ENCODE measurements at places on chromosomes 11 and 22. TPM values are rescaled to one million over a fixed set of nuclear protein-coding genes. Genes with fewer than 3 reads are reported as not detected.

DNA sequence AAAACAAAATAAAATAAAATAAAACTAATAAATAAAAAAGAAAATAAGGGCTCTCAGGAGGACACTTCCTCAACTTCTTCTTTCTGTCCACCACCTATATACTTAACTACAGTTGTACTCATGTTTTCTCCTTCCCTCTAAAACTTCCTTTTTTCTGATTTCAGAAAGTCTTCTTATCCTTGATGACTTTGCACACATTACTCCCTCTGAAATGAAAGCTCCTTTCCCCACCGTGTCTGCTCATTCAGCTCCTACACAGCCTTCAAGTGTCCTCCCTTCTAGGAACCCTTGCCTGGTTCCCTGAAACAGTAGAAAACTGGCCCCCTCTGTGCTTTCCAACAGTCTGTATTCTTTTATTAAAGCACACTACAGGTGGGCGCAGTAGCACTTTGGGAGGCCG, 18.3 kb upstream of the DDX17 start:
- DNase-seq, result no peak

GRCh38 chr22:44049486-44050231, 25.6 kb downstream of the PARVB start:
- no peak for DNase-seq

DNA sequence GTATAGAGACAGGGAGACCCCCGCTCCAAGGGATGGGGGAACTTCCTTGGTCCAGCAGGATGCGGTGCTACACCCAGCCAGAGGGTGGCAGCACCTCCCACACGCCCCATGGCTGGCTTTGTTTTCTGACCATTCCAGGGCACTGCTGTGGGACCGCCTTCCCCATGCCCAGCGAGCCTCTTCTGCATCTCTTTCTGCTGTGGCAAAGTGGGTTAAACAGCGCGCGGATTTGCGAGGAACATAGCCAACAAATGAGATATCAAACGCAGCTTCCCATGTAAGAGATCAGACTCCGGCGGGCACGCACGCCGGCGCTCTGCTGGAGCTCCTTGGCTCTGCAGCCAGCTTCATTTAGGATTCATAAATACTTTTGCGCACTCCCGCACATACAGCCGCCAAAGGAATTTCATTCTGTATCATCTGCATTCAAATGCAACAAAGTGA, 485.8 kb upstream of the CADM1 start:
- no peak for DNase-seq

- no peak for DNase-seq
Observed at GRCh38 chr11:70066136-70066520, 12.0 kb upstream of the ANO1 start.

DNA sequence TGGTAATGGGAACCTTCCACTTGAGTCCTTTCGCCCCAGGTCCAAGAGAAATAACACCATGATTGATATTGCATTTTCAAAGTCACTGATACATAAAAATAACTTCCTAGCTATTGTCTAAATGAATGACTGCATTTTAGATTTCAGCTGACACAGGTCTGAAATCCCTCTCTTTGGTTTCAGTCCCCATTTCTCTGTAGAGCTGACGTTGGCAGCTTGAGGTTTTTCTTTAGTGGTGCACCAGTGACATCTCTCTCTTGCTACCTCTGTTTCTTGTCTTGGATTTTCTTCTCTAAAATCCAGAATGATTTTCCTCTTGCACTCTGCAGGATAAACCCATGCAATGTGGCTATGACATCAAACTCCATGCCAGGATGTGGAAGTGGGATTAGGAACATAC, 31.7 kb upstream of the SORL1 start:
- no peak for DNase-seq

Gene TIMP3
- polyA plus RNA-seq, result 161 TPM

DNA sequence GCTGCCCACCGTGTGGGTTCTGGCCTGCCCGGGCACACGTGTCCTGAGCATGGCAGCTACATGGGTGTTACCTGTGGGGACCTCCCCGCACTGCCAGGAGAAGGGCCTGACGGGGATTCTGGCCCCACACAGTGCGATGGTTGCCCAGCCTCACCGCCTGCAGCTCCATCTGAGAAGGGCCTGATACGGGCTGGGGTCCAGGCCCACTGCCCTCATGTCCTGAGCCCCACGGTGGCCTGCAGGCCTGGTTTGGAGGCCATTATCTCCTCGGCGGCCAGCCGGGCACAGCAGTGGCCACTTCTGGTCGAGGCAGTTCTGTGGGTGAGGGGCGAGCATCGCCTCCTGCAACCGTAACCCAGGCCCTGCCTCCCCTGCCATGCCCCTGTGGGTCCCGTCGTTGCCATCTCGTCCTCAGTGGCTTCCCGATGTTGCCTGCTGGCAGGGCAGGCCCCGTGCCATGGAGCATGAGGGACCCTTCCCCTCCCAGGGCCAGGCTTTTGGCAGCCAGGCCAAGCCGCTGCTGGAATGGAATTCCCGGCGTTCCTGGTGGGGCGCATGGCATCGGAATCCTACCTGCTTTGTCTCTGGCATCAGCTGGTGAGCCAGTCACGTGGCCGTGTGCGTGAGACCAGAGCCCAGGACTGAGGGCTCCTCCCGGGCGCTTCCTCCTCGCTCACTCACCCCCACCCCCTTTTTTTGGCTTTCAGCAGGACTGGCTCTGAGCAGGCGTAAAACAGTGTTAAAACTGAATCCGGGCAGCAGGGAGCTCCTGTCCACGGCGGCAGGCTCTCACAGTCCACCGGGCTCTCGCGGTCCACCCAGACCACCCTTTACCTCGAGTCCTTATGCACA, 71.9 kb upstream of the PPARA start:
- no peak for DNase-seq

- no peak for DNase-seq
Observed at GRCh38 chr11:91986218-91986617, 238.4 kb upstream of the FAT3 start.

GRCh38 chr22:39655831-39656230, 85.3 kb downstream of the CACNA1I start:
- DNase-seq, result no peak

Gene MMP11
- polyA plus RNA-seq, result 12.1 TPM

Gene CELF1
- polyA plus RNA-seq, result 109 TPM

DNA sequence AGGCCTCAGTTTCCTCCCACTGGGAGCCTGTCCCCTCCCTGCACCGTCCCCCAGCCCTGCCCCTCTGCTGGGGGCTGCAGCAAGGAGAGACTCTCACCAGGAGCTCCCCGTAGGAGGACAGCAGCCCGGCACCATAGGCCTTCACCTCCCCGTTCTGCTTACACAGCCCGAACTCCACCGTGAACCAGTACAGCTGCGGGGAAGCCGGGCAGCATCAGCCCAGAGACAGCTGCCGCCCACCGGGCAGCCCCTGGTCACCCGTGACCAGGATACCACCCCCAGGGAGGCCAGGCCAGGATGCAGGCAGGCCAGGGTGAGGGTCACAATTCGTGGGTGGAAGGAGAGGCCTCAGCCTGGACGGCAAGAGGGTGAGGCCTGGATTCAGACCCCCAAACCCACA, 4.6 kb upstream of the INS start:
- DNase-seq, result no peak

DNA sequence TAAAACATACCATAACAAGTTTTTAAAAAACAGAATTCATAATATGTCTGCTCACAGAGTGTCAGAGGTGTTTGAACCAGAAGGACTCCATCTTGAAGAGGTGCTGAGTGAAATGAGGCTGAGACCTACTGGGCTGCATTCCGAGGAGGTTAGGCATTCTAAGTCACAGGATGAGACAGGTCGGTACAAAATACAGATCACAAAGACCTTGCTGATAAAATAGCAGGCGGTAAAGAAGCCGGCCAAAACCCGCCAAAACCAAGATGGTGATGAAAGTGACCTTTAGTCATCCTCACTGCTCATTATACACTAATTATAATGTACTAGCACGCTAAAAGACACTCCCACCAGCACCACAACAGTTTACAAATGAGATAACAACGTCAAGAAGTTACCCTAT, 116.4 kb downstream of the ARHGAP32 start:
- no peak for DNase-seq

DNA sequence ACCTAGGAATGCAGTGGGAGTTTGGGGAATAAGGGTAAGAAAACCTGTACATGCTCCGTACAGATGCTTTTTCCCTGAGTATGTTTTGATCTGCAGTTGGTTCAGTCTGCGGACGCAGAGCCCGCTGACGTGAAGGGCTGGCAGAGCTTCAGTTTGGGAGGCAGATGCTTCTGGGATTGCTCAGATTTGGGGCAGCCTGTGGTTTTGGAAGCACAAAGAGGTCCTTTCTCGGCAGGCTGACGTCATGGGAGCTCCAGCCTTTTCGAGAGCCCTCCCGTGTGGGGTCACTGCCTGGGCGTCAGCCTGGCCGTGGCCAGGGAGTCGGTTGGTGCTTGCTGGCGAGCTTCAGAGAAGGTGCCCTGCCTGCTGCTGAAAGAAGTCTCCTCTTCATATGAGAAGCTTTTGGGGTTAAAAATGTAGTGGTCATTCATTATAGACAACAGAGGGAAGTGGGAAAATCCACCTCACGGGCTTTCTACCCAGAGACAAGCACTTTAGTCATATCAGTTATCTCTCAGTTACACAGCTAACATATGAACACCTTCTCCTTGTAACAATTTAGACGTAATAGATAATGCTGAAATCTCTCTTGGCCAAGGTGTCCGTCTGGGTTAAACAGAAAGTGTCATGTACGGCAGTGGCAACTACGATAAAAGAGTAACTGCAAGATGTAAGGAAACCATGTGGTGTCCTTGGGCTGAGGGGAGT, 26.8 kb downstream of the TPCN2 start:
- DNase-seq, result no peak

- DNase-seq, result no peak
Observed at GRCh38 chr22:50730013-50730891, 7.8 kb upstream of the ACR start.

DNA sequence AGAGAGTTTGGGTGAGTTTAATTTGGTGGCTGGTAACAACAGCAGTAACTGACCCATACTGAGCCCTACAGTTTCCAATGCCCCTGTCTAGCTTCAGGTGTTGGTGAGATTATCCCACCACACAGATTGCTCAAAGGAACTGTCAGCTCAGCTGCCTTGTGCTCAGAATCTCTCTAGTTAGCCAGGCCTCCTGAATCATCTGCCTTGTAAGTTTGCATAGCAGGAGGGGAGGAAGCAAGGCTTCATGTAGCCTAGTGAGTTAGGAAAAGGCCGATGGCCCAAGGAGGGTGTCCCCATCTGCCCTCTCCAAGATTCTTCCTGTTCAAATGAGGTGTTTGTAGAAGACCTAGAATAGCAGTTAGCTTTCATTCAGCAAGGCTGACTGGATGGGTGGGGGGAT, 74.3 kb downstream of the MICAL2 start:
- no peak for DNase-seq

Gene KDM4E
- 0.24 TPM for polyA plus RNA-seq

DNA sequence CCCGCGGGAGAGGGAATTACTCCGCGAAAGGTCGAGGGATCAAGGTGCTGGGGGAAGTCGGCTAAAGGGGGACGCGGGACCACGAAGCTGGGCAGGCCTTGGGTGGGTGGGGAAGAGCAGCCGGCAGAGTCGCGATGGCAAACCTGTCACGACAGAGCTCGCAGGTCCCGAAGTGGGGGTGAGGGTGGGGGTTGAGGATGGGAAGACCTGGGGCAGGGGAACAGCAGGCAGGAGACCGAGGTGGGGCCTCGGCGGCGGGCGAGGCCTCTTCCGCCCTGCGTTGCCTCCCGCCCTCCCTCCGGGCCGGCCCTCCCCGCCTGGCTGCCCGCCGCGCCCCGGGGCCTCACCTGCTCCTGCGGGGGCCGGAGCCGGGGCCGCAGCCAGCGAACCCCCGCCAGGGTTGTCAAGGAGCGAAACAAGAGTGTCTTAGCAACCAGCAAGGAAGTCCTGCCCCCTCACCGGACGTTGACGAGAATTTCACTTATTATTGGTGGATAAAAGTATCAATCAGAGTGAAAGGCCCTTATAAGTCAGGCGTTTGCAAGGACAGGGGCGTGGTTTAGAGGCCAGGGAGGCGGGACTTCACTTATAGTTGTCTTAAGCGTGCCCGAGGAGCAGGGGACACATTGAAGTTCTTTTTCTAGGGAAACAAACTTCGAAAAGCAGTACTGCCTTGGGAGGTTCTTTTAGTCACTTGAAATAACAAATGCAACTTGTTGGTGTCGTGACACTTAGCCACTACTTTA, at the start of gene DNAL4:
Gene DNAL4 (minus strand): TSS at position 423 of the 746 bp plus-strand sequence. CDS start 11,412 bp downstream, outside the sequence.
- peak; percentile 93 for DNase-seq

Gene OR8D4
- polyA plus RNA-seq, result not detected

GRCh38 chr11:72831521-72832300, 17.5 kb downstream of the ATG16L2 start:
- DNase-seq, result peak; percentile 71

DNA sequence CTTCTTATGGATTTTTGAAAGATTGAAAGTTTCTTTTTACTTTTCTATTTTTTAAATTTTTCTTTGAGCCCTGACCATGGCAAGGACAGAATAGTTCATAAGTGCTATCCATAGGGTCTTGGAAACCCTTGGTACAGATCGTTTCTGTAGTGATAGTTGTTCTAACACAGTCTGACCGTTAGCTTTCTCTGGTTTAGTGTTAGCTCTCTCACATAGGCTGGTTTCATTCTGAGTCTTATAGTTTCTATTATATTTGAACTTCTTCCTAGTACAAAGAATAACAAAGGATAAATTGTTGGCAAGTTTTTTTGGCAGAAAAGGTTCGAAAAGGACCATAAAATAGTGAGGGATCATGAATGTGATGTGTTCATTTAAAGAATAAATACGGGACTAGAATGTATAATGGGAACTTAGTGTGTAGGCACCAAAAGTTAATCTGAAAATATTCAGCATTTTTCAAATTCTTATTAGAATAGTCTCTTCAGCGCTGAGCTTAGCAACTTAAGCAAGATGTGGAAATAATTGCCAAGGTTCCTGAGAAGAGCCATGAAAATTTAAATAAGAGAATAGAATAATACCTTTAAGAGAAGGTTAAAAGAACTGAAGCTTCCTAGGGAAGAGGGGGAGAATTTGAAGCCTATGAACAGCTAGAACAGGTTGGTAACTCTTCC, 24.1 kb downstream of the FDX1 start:
- no peak for DNase-seq

- DNase-seq, result no peak
Observed at GRCh38 chr11:97048481-97048880, 658.7 kb downstream of the JRKL start.

GRCh38 chr22:50436015-50436830, 38.6 kb downstream of the SBF1 start:
- no peak for DNase-seq

GRCh38 chr11:2570841-2571597, 126.2 kb downstream of the KCNQ1 start:
- no peak for DNase-seq

GRCh38 chr11:46015941-46016340, 93.5 kb downstream of the LARGE2 start:
- no peak for DNase-seq

Data from right renal pelvis (tissue), 4 donors.